Urothelium cell line (cell line): ENCODE measurements at places on chromosomes 7 and 10.

- DNase-seq, result no peak
Measured at GRCh38 chr10:122884166-122884565, 4.8 kb upstream of the FAM24B start.

DNA sequence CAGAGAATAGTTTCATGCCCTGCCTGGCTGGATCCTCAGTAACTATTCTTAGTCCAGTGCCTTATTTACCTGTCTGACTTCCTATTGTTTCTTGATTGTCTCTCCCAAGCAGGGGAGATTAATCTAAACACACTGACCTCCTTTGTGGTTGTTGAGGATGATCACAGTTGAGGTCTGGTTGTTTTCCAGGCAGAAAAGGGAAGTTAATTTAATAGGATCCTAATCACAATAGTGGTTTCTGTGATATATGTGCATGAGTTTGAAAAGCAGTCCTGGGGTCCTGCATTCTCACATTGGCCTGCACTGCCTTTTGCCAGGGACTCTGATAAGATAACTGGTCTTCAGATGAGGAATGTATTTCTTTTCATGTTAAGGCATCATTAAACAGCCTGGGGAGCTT is 130.1 kb downstream of the SND1 start:
- DNase-seq, result no peak

- DNase-seq, result no peak
Measured at GRCh38 chr7:2937701-2938513, 93.8 kb upstream of the GNA12 start.

- peak; percentile 45 for DNase-seq
Measured at GRCh38 chr10:42951486-42952251, 125.2 kb upstream of the RET start.

- peak; percentile 21 for DNase-seq
Measured at GRCh38 chr10:65275296-65275695, 1650.5 kb upstream of the LRRTM3 start.

DNA sequence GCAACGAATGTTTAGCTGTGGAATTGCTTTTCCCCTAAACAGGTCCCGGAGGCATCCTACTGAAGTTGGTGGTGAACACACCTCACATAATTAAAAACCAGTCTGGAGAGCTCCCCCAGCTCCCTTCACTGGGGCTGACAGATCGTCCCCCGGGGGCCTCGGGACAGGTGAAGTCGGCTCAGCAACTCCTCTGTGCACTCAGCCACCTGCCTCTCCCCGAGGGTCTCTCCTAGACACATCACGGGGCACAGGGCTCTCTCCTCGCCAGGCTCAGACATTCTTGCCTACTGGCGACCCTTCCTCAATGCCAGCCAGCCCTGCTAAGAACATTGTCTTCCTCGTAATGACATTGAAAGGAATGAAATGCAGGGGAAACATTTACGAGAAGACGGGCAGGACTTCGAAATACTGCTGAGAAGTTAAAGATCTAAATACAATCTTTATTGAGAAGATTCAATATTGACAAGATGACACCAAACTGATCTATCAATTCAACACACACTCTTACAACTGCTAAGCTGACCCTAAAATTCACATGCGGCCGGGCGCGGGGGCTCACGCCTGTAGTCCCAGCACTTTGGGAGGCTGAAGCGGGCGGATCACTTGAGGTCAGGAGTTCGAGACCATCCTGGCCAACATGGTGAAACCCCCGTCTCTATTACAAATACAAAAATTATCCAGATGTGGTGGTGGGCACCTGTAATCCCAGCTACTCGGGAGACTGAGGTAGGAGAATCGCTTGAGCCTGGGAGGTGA is 88.1 kb upstream of the DNAAF5 start:
- DNase-seq, result no peak

DNA sequence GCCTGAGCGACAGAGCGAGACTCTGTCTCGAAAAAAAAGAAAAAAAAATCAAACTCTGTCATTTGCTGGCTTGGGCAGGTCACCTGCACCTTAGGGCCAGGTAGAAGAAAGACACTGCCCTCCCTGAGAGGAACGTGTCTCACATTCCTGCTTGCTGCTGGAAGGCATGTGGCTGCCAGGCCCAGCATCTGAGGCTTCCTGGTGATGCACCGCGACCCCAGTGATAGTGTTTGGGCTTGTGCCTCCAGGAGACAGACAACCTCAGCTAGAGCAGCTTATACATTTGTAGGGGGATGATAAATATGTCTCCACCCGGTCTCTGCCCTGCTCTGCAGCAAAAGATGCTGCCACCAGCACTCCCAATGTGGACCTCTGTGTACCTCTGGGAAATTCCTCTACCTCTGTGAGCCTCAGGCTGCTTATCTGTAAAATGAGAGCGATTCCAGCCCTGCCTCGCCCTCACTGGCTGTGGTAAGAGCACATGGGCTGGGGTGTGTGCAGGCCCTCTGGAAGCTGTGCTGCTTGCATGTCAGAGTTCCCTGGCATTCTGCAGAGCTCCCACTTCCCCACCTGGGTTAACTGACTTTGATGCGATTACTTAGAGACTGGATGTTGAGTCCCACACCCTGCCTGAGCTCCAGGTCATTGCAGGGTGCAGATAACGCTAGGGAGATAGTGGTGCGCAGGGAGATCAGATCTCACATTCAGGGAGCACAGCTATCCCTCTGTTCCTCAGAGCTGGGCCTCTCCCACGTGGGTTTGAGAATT is 19.9 kb downstream of the SLC29A3 start:
- no peak for DNase-seq

DNA sequence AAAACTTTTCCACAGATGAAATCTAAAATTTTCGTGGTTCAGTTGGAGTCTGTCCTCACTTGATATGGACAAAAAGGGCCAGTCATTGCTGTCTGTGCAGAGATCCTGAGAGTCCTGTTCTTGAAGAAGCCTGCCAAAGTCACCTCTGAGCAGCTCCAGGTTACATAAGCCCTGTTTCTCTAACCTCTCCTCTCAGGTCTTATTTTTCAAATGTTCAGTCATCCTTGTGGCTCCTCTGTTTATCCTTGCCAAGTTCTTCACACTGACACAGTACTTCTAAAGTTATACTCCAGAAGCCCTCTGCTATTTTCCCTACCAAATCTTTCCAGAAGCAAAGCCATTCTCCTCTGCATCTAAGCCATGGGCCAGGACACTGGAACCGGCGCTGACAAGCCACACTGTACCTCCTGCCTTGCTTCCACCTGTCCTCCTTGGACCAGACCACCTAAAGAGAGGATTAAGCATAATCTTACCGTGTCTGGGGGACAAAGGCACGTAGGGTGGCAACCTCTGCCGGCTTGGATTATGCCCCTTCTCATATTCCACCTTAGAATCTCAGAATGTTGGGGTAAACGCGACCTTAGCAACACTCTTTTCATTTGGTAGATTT is 161.6 kb downstream of the JAZF1 start:
- no peak for DNase-seq

GRCh38 chr10:17046989-17047388 is 82.6 kb downstream of the CUBN start:
- no peak for DNase-seq

GRCh38 chr10:58220769-58221451 is 46.8 kb downstream of the IPMK start:
- DNase-seq, result no peak

GRCh38 chr7:136890399-136890798 is 21.9 kb downstream of the CHRM2 start:
- no peak for DNase-seq

DNA sequence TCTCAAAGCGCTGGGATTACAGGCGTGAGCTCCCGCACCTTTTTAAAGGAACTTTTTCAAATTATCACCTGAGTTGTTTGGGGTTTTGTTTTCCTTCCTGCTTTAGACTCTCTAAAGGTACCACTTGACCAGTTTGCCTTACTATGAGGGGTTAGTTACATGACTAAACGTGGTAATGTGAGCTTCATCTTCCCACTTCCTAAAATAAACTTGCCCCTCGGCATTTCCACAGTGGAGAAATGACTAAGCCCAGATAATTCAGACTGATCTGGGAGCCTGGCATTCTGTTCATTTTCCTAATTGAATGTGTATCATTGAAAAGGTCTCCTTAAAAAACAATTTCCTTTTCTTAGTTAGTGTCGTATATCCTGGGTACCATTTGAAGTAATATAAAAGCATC is 163.4 kb downstream of the PLXDC2 start:
- no peak for DNase-seq

DNA sequence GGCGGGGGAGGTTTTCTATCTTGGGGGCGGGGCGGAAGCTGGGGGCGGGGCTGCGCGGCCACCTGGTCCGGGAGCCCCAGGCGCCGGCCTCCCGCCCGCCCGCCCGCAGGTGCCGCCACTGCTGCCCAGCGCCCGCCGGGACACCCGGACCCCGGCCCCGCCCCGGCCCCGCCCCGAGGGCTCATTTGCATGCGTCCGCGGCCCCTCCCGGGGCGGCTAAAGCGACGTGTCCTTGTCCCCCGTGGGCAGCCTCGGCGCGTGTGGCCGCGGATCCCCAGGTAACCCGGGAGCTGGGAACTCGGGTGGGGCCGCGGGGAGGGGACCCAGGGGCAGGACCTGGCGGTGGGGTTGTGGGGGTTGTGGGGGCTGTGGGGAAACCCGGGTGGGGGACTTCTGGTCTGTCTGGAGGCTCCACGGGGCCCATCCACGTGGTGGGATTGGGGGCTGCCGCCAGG is at the start of gene BHLHA15:
Gene BHLHA15, plus strand, starts transcription at position 219 of the 455 bp plus-strand sequence. CDS start 871 bp downstream, outside the sequence.
- peak; percentile 67 for DNase-seq

- no peak for DNase-seq
Measured at GRCh38 chr10:118725886-118726500, 28.8 kb downstream of the CACUL1 start.

DNA sequence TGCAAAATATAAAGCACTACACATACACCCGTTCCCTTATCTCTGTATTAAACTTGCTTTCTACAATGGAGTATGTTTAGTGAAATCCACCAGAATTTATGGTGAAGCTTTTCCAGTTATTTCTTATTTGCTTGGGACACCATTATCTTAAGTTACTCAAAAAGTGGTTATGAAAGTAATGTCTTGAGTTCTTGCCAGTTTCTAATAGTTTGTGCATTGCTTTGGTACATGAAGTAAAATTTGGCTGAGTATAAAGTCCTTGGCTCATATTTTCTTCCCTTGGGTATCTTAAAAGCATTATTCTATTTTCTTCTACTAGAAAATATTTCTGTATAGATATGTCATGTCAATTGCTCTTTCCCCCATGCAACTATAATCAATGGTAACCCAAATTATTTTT is 85.2 kb downstream of the POLR1F start:
- no peak for DNase-seq

DNA sequence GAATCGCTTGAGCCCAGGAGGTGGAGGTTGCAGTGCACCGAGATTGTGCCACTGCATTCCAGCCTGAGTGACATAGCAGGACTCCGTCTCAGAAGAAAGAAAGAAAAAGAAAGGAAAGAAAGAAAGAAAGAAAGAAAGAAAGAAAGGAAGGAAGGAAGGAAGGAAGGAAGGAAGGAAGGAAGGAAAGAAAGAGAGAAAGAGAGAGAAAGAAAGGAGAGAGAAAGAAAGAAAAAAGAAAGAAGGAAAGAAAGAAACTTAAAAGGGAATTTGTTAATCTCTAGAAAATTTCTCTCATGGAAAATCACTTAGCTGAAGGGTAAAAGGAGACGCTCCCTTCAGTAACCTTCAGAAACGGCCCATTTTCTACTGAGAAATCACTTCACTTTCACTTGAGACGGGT is 279.5 kb upstream of the KLF6 start:
- DNase-seq, result no peak

- DNase-seq, result no peak
Measured at GRCh38 chr10:131959841-131960240, 21.9 kb downstream of the BNIP3 start.

DNA sequence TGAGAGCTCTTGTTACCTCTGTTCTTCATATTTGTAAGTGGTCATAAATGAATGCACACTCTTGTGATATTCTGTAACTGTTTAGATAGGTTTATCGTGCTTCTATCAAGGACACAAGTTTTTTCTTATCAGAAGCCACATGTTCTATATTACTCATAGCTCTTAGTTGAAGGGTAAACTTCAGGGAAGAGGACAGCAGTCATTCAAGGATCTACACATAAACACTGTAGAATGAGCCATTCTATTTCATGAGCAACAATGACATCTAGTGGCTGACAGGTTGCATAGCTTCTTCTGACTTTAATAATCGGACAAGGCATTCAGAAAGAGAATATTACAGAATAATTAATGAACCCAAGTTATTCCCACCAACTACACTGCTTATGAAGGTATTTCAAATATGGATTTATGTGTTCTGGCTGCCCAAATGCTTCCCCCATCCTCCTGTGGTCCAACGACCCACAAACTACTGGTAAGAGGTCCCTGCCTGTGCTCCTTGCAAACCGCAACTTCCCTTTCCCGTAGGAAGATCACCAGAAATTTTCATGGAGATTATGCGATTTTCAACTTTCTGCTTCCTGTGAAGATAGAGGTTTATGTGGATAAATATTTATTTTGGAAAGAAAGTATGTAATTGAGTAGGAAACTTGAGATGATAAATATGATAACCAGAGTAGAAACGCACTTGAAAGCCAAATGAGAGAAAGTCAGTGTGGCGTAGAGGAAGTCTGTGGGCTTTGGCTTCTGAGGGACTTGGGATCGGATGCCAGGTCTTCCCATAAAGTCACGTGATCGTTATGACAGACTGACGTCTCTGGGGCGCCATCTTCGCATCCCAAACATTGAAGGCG is 16.8 kb upstream of the ABCB5 start:
- DNase-seq, result peak; percentile 48

GRCh38 chr10:93514521-93514920 is 18.1 kb downstream of the CEP55 start:
- DNase-seq, result no peak

DNA sequence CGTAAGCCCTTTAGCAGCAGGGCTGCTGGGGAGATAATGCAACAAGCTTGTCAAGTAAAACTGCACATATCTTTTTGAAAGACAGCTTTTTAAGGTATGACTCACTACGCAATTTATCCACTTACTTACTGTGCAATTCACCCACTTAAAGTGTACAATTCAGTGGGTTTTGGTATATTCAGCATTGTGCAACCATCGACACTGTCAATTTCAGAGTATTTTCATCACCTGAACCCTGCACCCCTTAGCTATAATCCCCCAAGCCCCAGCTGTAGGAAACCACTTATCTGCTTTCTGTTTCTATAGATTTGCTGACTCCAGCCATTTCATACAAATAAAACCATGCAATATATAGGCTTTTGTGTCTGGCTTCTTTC is 168.0 kb downstream of the PTPN20 start:
- no peak for DNase-seq

DNA sequence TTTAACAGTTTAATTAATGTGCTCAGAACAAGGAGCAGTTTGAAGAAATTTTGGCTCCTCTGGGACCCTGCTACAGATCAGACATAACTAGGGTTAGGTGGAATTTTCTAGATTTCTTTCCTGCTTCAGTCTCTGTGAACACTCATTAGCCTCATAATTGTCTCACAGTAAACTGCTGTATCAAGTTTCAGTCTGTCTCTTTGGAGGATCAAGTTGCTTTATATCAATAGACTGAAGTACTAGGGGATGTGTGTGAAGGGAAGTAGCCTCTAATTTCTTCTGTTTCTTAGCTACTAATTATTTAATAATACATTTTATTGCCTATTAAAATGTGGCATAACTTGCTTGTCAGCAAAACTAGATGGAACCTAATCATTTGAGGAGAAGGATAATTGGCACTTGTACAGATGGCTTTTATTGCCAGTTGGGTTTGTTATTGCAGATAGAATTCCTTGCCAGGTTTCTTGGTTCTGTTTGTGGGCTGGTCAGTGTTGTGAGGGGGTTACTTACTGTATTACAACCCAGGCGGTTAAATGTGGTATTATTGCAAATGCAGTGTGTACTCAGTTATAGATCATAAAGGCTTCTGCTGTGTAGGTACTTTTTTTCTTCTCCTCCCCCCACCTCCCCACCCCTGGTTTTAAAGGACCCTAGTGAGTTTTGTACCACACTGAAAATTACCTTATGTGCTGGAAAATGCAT is 758.0 kb downstream of the AUTS2 start:
- DNase-seq, result no peak

GRCh38 chr10:78336402-78336791 is 302.7 kb downstream of the RPS24 start:
- no peak for DNase-seq
